Activated T-cell treated with anti-CD3 and anti-CD28 coated beads, Interleukin-2, amount 50 U/mL, for 72 hours (primary cell): ENCODE measurements at places on chromosomes 2 and 18.
A peak's percentile ranks its signal among the peaks of the same experiment; 100 is the strongest.

- DNase-seq: no peak
These were observed 1055.2 kb upstream of the FANCL start for GRCh38 chr2:59296279-59296678.

DNA sequence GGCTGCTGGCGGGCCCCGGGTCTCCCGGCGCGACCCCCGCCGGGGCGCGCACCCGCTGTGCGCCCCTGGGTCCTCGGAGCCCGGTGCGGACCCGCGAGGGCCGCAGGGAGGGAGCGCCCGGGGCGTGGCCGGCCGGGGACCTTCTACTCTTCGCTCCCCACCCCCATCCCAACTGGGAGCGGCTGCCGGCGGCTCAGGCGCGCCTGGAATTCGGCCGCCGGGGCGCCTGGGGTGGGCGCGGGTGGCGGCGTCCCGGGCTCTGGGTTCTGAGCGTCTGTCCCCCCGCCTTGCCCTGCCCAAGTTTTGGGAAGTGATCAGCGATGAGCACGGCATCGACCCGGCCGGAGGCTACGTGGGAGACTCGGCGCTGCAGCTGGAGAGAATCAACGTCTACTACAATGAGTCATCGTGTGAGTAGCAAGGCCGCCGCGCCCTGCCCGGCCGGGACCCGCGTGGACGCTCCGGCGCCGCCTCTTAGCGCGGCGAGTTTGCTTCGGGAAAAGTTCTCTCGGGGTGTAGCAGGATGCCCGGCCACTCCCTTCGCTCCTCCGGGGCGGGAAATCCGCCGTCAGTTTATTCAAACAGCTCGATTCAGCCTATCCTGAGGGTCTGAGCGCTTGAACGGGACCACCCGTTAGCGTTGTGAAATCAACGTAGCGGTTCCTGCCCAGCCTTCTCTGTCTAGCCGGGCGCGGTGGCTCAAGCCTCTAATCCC lies 502 bp downstream of the TUBB6 start:
- peak; percentile 55 for DNase-seq

GRCh38 chr2:101337877-101338276 lies 29.4 kb upstream of the RNF149 start:
- DNase-seq: no peak

DNA sequence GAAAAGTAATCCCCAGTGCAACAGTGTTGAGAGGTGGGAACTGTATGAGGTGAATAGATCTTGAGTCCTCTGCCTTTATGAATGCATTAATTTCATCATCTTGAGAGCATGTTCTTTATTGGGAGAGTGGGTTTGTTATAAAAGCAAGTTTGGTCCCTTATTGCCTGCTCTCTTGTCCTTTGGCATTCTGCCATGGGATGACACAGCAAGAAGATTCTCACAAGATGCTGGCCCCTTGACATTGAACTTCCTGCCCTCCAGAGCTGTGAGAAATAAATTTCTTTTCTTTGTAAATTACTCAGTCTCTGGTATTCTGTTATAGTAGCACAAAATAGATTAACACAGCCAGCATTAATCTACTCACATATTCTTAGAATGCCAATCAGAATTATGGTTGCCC lies 108.6 kb downstream of the EHBP1 start:
- peak; percentile 12 for DNase-seq
